Inflammatory macrophage (primary cell): ENCODE measurements at places on chromosomes 7 and 10.

GRCh38 chr10:22002591-22003176 lies 846 bp downstream of the DNAJC1 start:
- no peak for DNase-seq

DNA sequence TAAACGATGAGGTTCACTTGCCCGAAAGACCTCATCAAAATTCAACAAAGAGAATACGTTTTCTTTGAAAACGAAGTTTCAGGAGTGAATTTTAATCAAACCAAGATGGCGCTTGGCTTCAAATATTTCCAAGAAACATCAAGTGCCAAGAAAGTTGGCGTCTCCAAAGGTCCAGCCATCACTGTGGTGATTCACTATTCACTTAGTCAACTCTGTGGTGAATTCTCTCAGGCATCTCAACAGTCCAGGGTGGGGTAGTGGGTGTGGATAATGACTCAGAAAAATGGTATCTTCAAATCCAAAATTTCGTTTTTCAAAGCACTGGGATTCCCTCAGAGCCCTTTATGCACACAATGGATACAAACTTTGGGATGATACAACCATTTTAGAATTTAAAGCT lies 133.1 kb downstream of the SVIL start:
- DNase-seq: no peak

GRCh38 chr7:78673272-78673671 lies 780.2 kb downstream of the MAGI2 start:
- DNase-seq: no peak

DNA sequence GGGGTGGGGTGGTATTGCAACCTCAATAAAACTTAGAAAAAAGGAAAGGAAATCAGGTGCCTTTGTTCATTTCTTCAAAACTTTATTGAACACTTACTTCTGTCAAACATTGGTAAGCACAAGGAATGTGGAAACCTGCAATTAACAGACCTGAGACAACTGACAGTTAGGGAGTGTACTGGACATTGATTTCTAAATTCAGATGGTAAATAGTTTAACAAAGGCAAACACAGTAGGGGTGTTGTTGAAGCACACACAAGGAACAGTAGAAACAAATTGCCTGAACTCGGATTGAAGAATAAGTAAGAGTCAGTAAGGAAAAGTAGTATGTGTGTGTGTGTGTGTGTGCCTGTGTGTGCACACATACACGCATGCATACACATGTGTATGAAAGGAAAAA lies 108.6 kb downstream of the CSTF2T start:
- DNase-seq: no peak

DNA sequence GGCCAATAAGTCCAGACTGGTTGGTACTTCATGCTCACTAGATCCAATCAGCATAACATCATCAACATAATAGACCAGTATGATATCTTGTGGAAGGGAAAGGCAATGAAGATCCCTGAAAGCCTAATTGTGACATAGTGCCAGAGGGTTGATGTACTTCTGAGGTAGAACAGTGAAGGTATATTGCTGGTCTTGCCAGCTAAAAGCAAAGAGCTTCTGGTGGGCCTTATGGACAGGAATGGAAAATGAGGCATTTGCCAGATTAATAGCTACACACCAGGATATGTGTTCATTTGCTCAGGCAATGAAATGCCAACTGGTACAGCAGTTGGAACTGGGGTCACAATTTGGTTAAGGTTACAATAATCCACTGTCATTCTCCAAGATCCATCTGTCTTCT lies 156.4 kb downstream of the HTR7 start:
- DNase-seq: no peak

GRCh38 chr7:28318101-28318762 lies 94.1 kb upstream of the CREB5 start:
- DNase-seq: no peak

- DNase-seq: no peak
Observed at GRCh38 chr10:121368347-121369025, 229.8 kb downstream of the FGFR2 start.
